ENCODE measurements at places on chromosomes 7 and 10.

DNA sequence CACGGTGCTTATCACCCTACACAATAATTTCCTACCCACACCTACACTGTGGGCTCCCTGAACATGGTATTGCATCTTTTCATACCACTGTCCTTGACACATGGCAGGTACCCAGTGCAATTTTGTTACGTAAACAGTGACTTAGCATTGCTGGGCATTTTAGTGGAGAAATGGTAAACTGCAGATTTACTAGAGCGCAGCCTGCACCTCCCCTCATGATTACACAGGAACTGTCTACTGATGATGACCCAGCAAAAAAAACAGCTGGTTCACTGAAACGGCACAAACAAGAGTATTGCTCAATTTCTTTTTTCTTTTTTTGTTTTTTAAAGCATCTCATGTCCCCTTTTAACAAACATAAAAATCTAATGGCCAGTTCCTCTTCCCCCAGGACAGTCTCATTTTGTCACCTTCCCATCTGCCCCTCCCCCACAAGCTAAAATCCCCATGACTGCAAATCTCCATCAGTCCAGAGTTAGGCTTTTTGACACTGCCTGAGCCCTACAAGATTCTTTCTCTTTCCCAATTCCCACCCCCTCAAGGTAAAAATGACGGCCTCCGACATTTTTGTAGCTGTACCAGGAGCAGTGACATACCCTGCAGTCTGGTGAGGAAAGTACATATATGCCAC lies 2.8 kb downstream of the ZNF746 start:
- DNase-seq, result no peak

- no peak for DNase-seq
Measured at GRCh38 chr10:119818889-119819270, 53.8 kb downstream of the MCMBP start.

DNA sequence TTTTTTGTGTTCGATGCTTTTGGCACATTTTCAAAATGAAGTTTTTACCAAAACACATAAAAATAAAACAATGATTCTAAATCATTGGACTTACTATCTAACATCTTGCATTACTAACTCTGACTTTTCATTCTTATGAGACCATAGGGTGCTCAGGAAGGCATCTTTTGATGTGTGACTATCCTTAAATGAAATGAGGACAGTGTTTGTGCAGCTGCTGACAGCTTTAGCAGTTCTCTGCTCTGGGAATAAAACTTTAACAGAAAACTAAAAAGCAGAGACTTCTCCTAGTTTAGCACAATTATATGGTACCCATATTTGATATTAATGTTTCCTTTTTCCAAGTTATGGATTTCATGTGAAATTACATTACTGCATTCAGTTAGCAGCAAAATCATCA lies 471.6 kb downstream of the ARL4A start:
- DNase-seq, result no peak

- DNase-seq, result no peak
Measured at GRCh38 chr10:4080225-4080805, 295.3 kb upstream of the KLF6 start.

DNA sequence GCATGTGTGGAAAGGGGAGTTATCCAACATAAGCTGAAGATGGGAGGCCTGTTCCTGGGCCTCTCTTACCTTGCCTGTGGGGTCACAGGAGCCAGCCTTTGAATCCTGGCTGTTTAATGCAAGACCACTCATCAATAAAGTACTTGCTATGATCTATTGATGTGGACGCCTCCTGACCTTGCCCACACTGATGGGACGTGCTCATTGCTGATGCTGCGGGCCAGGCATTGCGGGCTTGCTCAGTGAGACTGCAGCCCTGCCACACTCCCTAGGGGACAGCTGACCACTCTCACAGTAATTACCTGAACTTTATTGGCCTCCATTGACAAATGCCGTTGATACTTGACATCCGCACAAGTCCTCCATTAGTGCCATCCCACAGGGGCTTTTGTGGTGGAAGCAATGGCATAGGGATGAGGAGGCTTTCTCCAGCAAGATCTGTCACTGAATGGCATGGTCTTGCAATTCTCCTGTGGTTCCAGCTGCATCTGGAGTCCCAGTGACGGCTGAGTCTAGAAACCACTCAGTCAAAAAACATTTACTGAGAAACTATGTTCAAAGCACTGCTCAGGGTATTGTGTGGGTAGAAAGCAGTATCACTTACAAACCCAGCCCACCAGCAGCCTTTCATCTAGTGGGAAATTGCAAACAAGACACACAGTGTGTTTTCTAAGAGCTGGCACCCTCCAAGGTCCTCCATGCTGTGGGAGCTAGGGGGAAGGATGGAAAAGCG lies 135.1 kb upstream of the YAE1 start:
- no peak for DNase-seq

DNA sequence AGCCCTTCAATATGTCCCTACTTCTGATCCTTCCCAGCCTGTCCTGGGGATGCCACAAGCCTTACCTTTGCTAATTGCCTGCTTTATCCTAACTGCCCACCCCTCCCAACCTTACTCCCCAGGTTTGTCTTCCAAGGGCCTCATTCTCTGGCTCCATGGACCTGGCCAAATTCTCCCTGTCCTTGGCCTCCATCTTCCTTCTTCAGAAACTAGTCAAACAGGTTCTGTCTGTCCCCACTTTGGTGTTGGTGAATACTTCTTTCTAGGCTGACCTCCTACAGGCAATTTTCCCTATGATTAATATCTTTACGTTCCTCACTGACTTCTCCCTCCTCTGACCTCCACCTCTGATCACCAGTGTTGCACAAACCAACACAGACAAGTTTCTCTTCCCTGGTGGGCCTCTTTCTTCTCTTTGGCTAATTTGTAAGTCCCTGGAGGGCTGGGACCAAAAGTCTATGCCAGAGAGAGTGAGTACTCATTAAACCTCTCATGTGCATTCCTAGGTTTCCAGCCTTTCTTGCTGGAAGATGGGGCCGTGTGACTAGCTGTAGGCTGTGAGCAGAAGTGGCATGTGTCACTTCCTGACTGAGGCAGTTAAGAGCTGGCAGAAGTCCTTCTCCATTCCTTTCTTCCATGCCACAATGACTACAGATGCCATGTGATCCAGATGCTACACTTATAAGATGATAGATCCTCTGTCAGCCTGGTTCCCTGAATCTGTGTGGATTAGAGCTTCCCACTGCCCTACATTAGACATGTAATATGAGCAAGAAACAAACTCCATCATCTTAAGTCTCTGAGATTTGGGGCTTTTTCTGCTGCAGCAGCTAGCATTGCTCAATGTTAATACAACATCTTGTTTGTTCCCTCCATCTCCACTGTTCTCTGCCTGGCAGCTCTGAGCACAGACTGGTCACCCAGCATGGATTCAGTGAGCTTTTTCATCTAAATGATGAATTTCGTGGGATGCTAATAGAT lies 382.7 kb downstream of the RPS24 start:
- peak; percentile 3 for DNase-seq

DNA sequence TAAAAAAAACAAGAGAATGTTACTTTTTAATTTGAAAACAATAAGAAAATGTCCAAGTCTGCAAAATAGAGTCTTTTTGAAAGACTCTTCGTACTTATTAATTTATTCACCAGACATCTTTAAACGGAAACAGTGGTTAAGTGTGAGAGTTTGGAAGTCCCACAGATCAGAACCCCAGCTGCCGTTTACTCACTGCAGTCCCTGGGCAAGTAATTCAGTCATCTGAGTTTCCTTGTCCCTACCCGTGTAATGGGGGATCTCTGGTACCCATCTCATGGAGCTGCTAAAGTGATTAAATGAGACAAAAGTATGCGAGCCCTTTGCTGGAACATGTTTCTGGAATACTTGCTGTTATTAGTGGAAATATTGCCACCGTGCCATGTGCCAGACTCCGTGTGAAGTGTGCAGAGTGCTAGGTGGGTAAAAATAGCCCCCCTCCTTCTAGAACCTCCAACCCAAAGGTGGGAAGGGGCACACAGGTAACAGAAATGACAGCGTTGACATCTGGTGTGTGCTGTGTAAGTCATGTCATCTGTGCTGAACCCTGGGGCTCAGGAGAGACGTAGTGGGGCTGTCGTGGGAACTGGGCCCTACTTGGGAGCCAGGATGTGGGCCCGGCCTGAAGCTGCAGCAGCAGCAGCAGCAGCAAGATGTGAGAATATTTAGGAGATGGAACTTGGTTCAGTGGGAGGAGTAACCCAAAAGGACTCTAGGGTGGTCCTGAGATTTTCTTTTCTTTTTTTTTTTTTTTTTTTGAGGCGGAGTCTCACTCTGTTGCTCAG lies 140.5 kb downstream of the CUX1 start:
- no peak for DNase-seq

DNA sequence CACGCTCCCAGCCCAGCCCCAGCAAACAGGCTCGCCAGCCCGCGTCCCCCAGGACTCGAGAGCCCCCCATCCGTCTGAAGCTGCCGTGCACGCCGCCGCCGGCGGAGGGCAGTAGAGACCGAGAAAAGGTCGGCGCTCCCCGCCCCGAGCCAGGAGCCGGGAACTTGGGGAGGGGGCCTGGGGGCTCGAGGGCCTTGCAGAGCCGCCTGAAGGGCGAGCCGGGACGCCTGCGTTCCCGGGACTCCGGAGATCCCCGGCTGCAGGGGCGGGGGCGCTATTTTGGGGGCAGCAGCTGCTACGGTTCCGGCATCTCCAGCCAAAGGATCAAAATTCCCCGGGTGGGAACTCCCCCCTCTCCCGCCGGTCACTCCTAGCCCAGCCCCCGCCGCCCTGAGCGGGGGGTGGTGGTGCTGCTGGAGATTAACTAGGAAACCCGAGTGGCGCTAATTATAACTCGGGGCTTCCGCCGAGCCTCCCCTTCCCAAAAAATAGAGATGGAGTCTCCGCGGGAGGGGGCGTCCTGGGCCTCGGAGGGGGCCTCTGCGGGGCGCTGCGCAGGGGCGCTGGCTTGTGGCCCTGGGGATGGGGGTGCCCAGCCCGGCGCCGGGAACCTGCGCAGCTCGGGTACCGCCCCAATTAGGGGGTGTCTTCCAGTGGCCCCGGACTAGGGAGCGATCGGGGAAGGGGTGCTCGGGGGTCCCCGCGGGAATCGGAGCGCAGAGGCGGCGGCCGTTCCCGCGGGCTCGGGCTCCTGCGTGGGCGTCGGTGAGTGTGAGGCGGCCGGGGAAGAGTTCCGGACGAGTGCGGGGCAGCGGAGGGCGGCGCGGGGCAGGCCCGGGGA lies 608 bp downstream of the ACHE start:
- DNase-seq, result no peak

GRCh38 chr7:55594414-55594813 lies 22.1 kb upstream of the VOPP1 start:
- no peak for DNase-seq

DNA sequence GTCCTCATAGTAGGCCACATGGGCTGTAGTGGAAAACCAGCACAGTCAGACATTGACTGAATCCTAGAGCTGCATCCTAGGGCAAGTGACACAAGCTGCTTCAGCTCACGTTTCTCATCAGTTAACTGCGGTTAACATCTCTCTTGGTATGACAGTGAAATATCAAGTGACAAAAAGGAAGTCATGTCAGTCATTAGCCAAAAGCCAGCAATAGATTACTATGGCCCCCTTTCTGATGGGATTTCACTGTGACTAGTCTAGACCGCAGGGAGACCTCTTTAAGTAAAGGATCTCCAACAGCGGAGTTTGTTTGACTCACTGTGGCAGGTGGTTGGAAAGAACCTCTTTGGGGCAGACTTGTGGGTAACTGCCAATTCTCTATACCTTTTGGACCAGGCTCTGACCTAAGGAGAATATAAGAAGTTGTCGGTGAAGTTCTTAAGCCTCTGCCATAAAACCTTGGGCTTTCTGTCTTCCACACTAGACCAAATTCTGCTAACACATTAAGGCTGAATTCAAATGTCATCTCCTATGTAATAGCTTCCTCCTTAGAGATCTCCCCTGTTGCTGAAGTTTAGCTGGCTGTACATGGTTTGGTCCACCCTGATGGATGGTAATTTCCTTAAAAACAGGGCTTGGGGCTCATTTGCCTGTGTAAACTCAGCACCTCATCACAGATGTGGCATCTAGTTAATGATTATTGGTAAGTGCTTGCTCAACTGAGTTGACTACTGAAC lies 115.3 kb downstream of the SGMS1 start:
- no peak for DNase-seq

- DNase-seq, result no peak
Measured at GRCh38 chr7:7938471-7938870, 30.1 kb upstream of the GLCCI1 start.

DNA sequence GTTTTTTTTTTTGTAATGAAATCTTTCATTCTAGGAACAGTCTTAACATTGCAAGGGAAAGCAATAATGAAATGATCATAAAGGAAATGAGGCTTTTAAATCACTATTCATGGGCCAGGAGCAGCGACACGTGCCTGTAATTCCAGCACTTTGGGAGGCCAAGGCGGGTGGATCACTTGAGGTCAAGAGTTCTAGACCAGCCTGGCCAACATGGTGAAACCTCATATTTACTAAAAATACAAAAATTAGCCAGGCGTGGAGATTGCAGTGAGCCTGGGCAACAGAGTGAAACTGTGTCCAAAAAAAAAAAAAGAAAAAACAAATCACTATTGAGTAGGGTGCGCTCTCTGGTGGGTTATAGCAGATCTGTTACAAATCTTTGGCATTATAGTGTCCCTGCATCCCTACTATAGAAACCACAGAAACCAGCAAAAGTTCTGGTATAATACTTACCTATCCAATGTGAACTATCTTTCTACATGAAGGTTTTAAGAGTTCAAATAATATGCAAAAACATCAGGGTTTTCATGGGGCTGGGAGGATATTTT lies 72.1 kb downstream of the GLI3 start:
- DNase-seq, result no peak

- DNase-seq, result peak; percentile 88
Measured at GRCh38 chr7:48088559-48089045, 463 bp upstream of the UPP1 start.

DNA sequence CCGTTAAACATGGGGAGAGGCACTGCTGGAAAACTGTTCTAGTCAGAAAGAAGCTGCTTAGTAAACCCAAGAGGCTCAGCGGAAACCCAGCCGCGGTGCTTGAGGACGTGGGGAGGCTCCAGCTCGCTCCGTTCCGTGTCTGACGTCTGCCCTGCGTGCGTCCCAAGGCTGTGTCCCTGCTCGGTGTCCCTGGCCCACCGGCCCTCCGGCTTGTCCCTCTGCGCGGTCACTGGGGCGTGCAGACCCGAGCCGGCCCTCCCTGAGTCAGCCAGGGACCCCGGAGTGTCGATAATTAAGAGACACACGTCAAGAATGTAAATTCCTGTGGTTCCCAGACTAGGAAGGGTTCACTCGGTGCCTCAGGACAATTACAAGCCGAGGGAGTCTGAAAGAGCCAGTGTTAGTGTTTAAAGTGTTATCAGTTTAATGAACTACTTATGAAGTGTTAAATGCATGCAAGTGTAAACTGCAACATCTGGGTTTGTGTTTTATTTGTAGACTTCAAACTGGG lies 98.9 kb downstream of the WDR11 start:
- peak; percentile 36 for DNase-seq

DNA sequence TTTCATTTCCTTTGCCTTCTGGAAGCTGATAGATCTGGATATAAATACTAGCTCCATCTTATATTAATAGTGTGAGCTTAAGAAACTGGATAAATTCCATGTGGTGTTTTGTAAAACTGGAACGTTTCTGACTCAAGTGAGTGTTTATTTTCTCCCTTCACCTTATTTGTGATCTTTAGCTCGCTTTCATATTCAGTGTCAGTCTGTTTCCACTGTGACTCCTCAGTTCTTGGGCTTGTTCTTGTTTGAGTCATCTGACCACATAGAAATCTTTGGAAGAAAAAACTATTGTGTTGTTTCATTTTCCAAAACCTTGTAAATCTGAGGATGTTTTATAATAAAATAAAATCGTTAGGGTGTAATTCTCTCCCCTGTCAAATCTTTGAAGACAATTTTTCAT lies 186.4 kb downstream of the POLR1F start:
- peak; percentile 81 for DNase-seq
